ENCODE measurements at places on chromosomes 6 and 20.

GRCh38 chr20:41776421-41776820 lies 158.2 kb upstream of the CHD6 start:
- no peak for DNase-seq

- no peak for DNase-seq
Measured at GRCh38 chr6:54426995-54427394, 118.8 kb downstream of the TINAG start.

DNA sequence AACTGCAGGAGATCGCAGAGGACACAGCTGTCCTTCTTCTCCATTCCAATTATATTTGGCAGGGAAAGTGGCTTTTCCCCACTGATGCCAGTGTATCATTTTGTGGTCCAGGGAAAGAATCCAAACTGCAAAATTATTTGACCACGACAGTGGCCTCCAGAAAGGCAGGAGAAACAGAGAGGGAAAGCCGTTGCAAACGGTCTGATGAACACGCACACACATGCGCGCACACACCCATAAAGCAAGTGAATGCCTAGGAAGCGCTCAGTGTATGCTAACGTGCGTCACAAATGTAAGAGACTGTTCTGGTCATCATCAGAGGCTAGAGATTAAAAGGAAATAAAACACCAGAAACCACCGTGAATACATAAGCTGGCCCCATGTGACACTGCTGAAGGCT lies 54.0 kb downstream of the NPEPL1 start:
- DNase-seq: no peak

DNA sequence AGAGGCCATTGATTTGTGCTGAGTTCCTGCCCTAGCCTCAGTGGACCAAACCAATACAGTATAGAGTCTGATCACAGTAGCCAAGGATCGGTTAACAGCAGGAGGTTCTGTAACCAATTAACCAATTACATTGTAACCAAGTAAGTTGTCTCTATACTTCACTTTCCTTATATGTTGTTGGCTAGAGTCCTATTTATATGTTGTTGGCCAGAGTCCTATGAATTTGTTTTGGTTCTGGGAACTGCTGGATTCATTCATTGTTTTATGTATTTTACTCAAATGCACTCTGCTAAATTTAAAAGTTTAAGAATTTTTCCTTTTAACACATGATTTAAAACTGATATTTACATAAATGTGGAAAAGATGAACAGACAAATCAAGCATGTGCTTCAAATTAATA lies 597.4 kb upstream of the HS3ST5 start:
- DNase-seq: no peak

DNA sequence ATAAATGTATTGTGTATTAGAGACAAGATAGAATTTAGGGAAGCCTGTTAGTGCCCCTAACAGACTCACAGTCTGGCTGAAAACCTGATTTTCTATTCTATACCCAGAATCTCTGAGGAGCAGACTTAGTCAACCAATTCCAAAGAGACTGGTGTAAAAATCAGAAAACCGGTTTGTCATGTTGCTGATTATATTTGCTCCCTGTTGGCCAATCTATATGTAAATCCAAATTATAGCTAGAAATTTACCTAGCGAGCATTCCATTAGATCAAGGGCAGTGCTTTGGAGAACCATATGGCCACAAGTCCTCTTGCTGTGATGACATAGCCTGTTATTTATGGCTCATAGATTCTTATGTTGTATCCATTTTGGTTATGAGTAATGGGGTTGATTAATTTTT lies 4.8 kb downstream of the NFYA start:
- DNase-seq: no peak
